ENCODE measurements at places on chromosomes 3 and 15. TPM values are rescaled to one million over a fixed set of nuclear protein-coding genes. Genes with fewer than 3 reads are reported as not detected.

Gene SLC9A9
- not detected for total RNA-seq

Gene GPR156
- total RNA-seq: 5.1 TPM

DNA sequence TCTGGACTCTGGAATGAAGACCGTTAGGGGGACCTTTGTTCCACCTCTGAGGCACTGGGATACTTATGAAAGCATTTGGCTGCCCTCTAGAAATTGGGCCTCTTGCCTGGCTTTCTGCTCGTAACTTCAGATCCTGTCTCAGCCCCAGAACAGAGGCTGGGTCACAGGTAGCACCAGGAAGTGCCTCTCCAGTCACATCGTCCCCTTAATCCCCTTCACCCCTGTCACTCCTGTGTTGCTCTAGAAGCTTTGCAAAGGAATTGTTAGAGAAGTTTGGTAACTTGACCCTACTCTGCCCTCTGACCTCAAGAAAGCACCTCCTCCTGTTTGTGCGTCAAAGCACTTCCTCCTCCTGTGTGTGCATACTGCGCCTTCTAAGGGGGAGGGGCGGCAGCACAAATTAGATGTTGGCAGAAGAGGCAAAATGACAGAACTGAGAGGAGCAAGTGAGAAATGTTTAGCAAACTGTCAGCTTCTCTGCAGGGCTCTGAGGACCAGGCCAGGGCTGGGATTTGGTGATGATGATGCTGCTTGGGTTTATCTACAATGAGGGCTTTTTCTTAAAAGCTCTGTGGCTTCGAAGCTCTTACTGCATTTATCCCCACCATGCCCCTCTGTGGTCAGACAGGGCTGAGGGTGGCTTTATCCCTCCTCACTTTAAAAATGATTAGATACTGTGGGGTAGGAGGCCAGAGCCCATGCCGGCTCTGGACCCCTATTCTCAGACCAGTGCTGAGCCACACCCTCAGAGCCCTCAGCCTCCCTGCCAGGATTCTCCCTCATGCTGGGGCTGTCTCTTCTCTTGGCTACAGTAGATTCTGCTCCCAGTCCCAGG, 76.2 kb downstream of the LARS2 start:
- peaks cover 14% of the 10 kb centered on the region for H3K36me3 ChIP-seq
- H3K27ac ChIP-seq: no peak overlapping the region
- no peaks in the 10 kb centered on the region for H3K4me1 ChIP-seq
- H3K27me3 ChIP-seq: no peaks in the 10 kb centered on the region

GRCh38 chr15:43950531-43950930, 123.7 kb downstream of the WDR76 start:
- H3K36me3 ChIP-seq: no peaks in the 10 kb centered on the region
- no peak overlapping the region for H3K27ac ChIP-seq
- H3K27me3 ChIP-seq: no peaks in the 10 kb centered on the region

GRCh38 chr15:29685156-29686078, 136.9 kb downstream of the TJP1 start:
- no peak overlapping the region for H3K4me3 ChIP-seq
- DNase-seq: peak; percentile 74
- peak overlapping the region; percentile 76 for H3K27ac ChIP-seq
- H3K4me1 ChIP-seq: peaks cover 34% of the 10 kb centered on the region

GRCh38 chr3:160812304-160812703, 56.3 kb downstream of the PPM1L start:
- H3K4me1 ChIP-seq: no peaks in the 10 kb centered on the region
- H3K27me3 ChIP-seq: no peaks in the 10 kb centered on the region
- no peak for DNase-seq
- no peak overlapping the region for H3K4me3 ChIP-seq

- no peak overlapping the region for H3K4me3 ChIP-seq
- H3K27me3 ChIP-seq: peaks cover 11% of the 10 kb centered on the region
- no peak for DNase-seq
Observed at GRCh38 chr3:61354604-61355003, 103.4 kb upstream of the FHIT start.

Measured in PC-3 (cell line).